ENCODE measurements at places on chromosomes 7 and 10.

DNA sequence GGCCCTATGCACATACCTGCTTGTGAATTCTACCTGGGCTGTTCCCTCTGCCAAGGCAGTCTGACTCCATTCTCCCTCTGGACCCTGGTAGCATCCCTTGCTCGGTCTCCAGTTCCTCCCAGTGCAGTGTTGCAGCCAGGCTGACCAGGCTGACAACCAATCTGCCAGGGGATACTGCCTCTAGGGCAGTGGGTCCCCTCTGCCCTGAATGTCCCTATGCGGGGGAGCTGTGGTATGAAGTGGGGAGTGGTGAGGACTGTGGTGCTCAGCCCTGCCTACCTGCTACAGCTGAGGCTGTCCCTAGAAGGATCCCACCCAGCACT is 48.0 kb upstream of the CAMK2B start:
- peak; percentile 7 for DNase-seq

GRCh38 chr10:60817398-60817805 is 39.1 kb downstream of the CDK1 start:
- peak; percentile 60 for DNase-seq

DNA sequence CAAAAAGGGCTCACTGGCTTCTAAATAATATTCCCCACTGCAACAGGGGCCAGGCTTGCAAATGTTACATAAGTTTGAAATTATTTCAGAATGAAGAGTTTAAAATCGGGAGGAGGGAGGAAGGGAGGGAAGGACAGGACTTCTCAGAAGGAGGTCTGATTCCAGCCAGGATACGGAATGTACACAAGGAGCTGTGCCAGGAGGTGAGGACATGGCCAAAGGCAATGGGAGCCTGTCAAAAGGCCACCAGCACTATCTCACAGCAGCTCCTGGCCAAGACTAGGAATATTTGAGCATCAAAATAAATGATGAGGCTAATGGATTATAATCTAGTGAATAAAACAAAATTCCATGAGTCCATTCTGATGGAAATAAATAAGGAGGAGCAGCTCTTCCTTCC is 18.6 kb upstream of the DRGX start:
- no peak for DNase-seq

DNA sequence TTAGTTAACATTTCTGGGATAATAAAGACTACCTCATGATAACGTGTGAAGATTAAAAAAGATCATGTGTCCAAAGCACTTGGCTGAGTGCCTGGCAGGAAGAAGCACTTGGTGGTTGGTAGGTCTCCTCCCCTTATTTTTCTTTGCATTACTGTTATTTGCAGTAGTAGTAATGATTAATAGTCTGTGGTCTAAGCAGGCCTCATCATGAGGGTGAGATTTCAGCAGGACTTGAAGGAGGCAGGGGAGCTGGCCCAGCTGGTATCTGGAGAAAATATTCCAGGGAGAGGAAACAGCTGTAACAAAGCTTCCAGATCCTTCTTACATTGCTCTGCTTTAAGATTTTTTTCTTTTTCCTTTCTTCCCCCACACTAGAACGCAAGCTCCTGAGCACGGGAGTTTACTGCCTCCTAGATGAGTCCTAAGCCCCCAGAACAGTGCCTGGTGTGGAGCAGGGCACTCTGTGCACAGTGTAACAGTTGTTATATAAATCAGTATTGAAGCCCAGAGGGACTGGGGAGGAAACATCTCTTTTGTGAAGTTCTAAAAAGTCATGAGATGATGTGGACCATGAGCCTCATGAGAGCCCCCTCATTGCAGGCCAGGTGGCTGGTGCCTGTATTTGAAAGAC is 31.1 kb upstream of the RHEB start:
- DNase-seq, result peak; percentile 51

DNA sequence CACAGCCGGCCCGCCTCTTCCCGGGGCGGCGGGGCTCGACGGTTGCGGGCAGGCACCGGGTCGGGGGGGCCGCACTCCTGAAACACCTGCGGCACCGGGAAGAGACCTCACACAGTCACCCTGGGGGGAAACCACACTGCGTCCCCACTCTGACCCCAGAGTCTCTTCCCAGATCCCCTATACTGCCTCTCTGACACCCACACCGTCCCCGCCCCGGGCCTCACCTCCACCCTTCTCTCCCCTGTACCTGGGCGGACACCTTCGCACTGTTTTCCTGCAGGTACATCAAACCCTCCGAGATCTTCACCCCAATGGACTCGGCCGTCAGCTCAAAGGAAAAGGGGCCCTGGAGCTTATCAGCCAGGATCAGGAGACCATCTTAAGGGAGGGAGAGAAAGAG is 3.4 kb upstream of the GAL3ST4 start:
- DNase-seq, result no peak

GRCh38 chr7:20828947-20829346 is 42.3 kb upstream of the SP8 start:
- DNase-seq, result no peak

DNA sequence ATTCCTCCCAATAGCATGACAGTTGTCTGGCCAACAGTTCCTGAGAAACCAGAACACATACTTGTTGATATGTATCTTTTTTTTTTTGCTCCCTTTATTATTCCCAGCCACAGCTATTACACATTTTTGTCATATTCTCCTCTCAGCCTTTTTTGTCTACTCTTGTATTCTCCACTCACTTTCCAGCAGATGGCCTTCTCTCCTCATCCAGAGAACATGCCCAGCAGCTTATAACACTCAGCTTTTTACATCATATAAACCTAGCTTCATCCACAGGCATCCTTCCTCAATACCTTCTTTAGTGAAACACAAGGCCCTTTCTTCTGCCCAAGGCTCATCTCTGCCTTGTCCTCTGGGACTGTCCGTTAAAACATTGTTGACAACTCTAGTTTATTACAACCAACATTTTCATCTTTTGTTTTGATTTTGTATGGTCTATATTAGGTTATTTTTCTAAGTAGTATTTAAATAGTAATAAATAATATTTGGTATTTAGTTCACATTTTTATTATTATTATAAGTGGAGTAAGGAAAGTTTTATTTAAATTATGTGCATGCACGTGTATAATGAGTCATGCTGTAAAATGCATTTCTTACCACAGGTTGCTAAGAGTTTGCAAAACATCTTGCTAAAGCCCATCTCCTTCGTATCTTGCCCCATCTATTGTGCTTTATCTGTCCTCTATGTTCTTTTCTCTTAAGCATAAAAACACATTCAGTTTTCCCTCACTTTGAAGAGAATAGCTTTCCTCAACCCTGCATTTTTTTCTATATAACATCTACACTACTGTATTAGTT is 101.5 kb downstream of the ORC5 start:
- DNase-seq, result no peak

GRCh38 chr7:112707655-112708054 is 82.5 kb downstream of the TMEM168 start:
- DNase-seq, result no peak

DNA sequence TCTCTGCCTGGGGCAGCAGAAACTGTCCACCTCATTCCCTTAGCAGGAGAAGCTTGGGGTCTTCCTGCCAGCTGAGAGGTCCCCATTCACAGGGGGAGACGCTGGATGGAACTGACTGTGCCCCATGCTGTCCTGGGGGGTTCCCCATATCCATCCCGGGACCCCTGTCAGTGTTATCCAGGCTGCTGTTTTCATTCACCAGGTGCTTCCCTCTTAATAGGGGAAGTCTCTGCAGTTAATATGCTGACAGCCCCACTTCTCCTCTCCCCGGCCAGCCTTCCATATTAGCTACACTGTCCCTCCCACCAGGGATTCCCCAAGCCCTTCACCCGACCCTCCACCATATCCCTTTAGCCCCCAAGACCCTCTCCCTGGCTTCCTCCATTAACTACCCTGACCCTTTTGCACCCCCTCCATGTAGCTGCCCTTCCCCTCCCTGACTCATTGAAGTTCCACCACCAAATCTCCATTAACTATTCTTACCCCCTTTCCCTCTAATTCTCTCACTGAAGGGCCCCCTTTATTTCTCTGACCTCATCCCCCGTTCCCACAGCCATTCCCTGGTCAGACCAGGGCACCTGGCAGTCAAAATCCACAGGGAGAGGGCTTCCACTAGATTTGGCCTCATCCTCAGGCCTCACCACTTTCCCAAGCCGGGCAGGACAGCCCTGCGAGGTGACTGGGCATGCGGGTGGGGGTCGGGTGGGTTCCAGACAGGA is 92.0 kb upstream of the PAX2 start:
- DNase-seq, result no peak

- no peak for DNase-seq
Measured at GRCh38 chr7:73761854-73762658, 8.0 kb downstream of the CLDN3 start.

DNA sequence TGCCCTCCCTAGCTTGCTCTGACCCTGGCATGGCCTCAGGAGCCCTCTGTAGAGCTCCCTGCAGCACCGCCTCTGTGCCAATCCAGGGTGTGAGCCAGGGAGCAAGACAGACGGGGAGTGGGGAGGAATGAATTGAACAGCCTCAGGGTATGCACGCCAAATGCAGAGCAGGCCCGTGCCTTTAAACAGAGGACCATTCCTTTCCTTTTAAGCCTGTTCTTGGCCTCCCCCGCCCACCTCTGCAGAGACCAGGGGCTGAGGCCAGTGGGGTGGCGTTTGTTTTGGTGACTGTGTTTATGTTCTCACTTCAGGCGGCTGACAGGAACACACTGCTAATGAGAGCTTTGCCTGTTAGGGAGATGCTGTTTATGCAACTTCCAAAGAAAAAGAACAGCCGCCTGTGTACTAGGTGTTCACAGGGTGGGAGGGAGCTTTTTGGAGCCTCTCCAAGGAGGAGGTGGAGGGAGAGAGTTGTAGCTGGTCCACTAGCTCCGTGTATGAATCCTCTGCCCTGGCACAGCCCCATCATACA is 528.1 kb upstream of the DPP6 start:
- no peak for DNase-seq

DNA sequence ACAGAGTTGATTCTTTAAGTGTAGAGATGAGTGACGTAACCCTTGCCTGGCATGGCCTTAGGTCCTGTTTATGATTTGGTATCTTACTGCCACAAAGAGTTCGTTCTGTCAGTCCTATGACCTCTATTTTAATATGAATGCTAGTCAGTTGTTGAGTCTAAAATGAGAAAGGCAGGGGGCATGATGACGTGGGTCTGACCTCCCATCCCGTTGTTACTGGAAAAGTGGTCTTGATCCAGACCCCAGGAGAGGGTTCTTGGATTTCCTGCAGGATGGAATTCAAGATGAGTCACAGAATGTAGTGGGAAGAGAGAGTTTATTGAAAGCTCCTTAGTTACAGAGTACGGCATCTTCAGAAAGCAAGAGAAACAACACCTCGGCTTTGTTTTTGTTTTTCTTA is 317.0 kb upstream of the COBL start:
- no peak for DNase-seq

DNA sequence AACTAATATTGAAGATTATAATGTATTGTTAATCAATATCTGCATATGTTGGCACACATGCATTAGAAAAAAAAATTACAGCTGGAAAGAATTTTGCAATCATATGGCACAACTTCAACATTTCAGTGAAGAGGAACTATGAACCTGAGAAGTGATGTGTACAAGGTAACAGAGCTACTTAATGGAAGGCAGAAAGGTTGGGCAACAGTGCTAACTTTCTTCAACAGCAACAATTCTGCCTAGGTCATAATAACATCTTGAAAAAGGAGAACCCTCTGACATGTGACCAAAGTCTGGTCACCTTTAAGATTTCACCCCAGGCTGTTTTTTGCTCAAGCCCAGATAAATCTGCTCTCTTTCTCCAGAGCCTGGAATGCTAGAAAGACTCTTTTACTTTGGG is 47.9 kb upstream of the SKAP2 start:
- no peak for DNase-seq
